Spinal cord (tissue), 10 donors: ENCODE measurements at places on chromosomes 3 and 15. TPM values are rescaled to one million over a fixed set of nuclear protein-coding genes. Genes with fewer than 3 reads are reported as not detected.
A peak's percentile ranks its signal among the peaks of the same experiment; 100 is the strongest.

GRCh38 chr15:26232691-26233090 lies 369.6 kb upstream of the ATP10A start:
- H3K27me3 ChIP-seq, result no peaks in the 10 kb centered on the region
- H3K4me3 ChIP-seq, result no peak overlapping the region
- no peaks in the 10 kb centered on the region for H3K36me3 ChIP-seq
- H3K27ac ChIP-seq, result no peak overlapping the region

DNA sequence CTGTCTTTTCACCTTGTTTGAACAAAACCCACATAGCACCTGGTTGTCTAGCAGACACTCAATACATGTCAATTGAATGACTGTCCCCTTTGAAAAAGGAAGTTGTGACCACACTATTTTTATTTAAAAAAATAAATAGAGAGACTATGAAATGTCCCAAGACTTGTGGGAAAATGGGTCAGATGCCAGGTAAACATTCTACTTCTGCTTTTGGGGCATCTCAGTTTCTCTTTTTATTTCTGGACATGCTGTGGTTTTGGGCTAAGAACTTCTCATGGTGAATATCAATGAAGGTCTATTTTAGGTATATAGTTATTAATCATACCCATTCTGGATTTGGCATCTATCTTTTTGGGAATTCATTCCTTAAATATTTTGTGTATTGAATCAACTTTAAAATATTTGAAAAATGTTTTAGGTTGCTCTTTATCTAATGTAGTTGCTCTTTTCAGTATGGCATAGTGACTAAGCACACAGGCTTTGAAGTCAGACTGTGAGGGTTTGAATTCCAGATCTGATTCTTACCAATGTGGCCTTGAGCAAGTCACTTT lies 4.4 kb downstream of the TMEM45A start:
- H3K4me3 ChIP-seq, result no peak overlapping the region
- no peak for DNase-seq

Gene C3orf80
- total RNA-seq, result 3.9 TPM

DNA sequence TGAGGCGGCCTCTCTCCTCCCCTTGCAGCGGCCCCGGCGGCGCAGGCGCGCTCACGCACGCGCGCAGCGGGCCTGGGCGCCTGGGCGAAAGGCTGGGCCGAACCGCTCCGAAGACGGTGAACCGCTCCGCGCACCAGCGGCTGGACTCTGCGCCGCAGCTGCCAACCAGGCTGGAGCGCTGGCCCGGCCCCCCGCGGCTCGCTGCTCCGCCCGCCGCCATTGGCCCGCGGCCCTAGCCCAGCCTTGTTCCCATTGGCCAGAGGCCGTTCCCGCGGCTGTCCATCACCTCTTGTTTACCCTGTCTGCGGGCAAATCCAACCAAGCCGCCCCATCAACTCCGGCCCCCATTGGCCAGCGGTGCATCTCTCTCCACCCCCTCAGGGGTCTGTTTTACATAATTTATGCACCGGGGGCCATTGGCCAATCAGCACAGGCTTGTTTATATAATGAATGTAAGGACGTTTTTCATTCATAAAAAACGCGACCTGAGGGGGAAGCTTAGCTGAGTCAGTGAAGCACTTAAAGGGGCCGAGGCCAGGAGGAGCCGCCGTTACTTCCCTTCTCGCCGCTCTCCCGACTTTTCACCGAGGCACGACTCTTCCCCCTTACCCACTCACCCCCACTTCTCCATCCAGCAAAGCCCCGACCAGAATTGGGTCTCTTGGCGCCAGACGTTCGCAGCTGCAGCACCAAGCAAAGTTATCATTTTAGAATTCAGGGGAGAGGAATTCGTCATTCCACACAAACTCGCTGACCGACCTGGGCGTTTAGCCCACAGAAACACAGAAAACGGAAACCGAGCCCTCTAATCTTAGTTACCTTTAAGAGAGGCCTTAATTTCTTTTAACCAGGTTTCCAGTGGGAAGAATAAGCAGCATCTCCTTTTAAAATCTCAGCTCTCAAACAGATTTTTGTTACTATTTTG lies at the start of gene ETV5:
Gene ETV5 (minus strand): TSS at position 149 of the 925 bp plus-strand sequence. CDS start 3,221 bp downstream, outside the sequence.
- H3K27ac ChIP-seq, result peak within 1 kb of the TSS; percentile 84
- no peaks in the 10 kb centered on the region for H3K36me3 ChIP-seq
- DNase-seq, result peak; percentile 100
- H3K4me3 ChIP-seq, result peak within 1 kb of the TSS; percentile 70
- peaks cover 35% of the 10 kb centered on the region for H3K4me1 ChIP-seq
- peaks cover 19% of the 10 kb centered on the region for H3K27me3 ChIP-seq

- peaks cover 41% of the 10 kb centered on the region for H3K4me1 ChIP-seq
- peaks cover 10% of the 10 kb centered on the region for H3K27me3 ChIP-seq
- no peak for DNase-seq
- H3K36me3 ChIP-seq, result no peaks in the 10 kb centered on the region
- no peak overlapping the region for H3K27ac ChIP-seq
Observed at GRCh38 chr3:13078163-13078905, 5.1 kb upstream of the IQSEC1 start.

DNA sequence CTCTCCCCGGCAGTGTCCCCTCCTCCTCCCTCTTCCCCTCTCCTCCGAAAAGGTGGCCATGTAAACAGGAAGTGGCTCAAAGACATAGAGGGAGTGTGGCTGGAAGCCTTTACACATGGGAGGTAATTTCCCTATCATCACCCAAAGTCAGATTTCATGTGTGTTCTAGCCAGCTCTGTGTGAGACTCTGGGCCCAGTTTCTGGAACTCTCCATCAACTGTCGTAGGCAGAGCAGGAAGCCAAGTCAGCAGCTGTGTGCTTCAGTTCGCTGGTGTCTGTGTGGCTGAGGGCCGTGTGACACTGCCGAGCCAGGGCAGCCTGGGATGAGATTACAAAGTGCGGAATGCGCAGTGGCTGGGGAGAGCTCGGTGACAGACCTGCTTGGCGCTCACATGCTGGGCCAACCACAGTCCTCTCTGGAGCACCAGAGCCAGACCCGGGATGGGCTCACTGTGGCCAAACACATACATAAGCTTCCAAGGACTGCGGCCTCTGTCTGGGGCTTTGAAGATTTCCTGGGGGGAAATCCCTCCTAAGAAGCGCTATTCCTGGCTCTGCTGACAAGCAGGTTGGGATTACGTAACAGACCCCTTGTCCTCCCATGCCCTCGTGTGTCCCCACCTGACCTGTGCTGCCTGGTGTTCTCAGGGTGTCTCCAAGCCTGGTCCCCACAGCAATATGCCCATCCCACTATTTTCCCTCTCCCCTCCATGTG lies 50.7 kb downstream of the UMPS start:
- peaks cover 44% of the 10 kb centered on the region for H3K4me1 ChIP-seq
- H3K27me3 ChIP-seq, result no peaks in the 10 kb centered on the region

Gene SCN5A
- total RNA-seq, result 1.8 TPM

GRCh38 chr3:49279376-49279775 lies 2.3 kb upstream of the C3orf62 start:
- no peak overlapping the region for H3K4me3 ChIP-seq
- no peak overlapping the region for H3K27ac ChIP-seq
- no peak for DNase-seq
- peaks cover 18% of the 10 kb centered on the region for H3K4me1 ChIP-seq

DNA sequence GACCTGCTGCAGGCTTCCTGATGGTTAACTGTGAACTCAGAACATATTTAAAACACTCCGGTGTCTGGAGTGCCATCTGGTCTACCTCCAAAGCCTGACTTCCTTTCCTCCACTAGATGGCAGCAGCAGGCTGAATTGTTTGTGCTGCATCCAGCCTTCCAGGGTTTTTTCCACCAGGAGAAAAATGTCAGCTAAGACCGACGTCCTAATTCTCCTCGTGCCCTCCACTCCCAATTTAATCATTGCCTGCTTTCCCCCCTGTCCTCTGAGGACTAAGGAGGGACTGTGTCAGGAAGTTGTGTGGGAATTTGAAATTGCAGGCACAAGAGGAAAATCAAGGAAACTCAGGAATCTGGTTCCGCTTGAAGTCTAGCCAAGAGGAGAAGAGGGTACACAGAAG lies 165.2 kb upstream of the UMPS start:
- peak; percentile 81 for DNase-seq
- H3K4me3 ChIP-seq, result no peak overlapping the region
- no peak overlapping the region for H3K27ac ChIP-seq
- no peaks in the 10 kb centered on the region for H3K27me3 ChIP-seq
- H3K36me3 ChIP-seq, result peaks cover 22% of the 10 kb centered on the region

DNA sequence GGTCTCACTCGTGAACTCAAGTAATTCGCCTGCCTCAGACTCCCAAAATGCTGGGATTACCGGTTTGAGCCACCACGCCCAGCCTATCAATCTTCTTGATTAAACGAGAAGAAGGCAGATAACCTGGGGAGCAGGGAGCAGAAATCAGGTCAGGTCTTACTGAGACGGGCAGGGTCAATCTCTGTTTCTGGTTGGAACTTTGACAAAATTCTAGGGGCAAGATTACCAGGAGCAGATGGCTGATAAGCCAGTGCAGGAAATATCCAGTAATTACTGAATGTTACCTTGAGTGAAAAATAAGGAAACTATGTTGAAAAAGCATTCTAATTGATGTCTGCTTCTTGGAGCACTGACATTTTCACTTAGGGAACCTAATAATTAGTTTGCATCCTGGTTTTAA lies 24.4 kb upstream of the GOLM2 start:
- no peaks in the 10 kb centered on the region for H3K4me1 ChIP-seq
- H3K27me3 ChIP-seq, result no peaks in the 10 kb centered on the region
- no peak overlapping the region for H3K4me3 ChIP-seq
- no peak overlapping the region for H3K27ac ChIP-seq

DNA sequence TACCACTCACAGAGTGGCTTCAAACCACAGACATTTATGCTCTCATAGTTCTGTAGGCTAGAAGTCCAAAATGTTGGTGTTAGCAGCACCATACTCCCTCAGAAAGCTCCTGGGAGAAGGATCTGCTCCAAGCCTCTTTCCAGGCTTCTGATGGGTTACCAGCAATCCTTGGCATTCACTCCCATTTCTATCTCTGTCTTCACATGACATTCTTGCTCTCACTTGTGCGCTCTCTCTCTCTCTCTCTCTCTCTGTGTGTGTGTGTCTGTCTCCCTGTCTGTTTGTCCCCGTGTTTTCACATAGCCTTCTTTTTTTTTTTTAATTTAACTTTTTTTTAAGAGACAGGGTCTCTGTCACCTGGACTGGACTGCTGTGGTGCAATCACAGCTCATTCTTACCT lies 26.3 kb downstream of the CDAN1 start:
- no peak overlapping the region for H3K27ac ChIP-seq
- no peaks in the 10 kb centered on the region for H3K27me3 ChIP-seq
- H3K4me3 ChIP-seq, result no peak overlapping the region
- no peak for DNase-seq
- no peaks in the 10 kb centered on the region for H3K36me3 ChIP-seq

GRCh38 chr3:42680271-42680670 lies 5.1 kb upstream of the KLHL40 start:
- H3K4me3 ChIP-seq, result no peak overlapping the region
- no peaks in the 10 kb centered on the region for H3K4me1 ChIP-seq
- H3K27ac ChIP-seq, result no peak overlapping the region
- H3K27me3 ChIP-seq, result peaks cover 4% of the 10 kb centered on the region
- DNase-seq, result no peak
- H3K36me3 ChIP-seq, result no peaks in the 10 kb centered on the region

Gene SLC12A8
- 4.2 TPM for total RNA-seq

DNA sequence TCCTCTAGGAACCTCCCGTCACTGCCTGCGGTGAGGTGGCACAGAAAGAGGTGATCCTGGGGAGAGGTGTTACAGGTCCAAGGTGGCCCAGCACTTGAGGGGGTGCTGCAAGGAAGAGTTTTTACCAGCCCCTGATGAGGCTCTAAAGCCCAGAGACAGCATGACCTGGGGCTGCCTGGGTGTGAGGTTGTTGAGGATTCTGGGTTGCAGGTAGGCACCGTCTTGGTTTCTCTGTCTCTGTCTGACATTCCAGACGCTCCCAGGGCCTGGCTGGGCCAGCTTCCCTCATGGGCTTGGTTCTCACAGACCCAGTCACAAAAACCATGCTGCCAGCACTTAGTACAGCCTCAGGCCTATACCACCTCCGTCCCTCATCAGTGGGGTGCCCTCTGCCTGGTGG lies 31.1 kb downstream of the DNAJB8 start:
- no peak overlapping the region for H3K4me3 ChIP-seq
- H3K36me3 ChIP-seq, result no peaks in the 10 kb centered on the region
- peaks cover 23% of the 10 kb centered on the region for H3K27me3 ChIP-seq
- no peak for DNase-seq
- peaks cover 15% of the 10 kb centered on the region for H3K4me1 ChIP-seq
- H3K27ac ChIP-seq, result no peak overlapping the region

GRCh38 chr3:78937475-78937874 lies 830.3 kb downstream of the ROBO1 start:
- no peaks in the 10 kb centered on the region for H3K36me3 ChIP-seq
- no peaks in the 10 kb centered on the region for H3K27me3 ChIP-seq
- no peak overlapping the region for H3K27ac ChIP-seq
- DNase-seq, result no peak

- no peak for DNase-seq
- H3K27ac ChIP-seq, result no peak overlapping the region
- H3K4me3 ChIP-seq, result no peak overlapping the region
- H3K27me3 ChIP-seq, result no peaks in the 10 kb centered on the region
- H3K36me3 ChIP-seq, result peaks cover 51% of the 10 kb centered on the region
Observed at GRCh38 chr3:49024449-49024848, 2.5 kb downstream of the NDUFAF3 start.

Gene KBTBD12
- 1.8 TPM for total RNA-seq

DNA sequence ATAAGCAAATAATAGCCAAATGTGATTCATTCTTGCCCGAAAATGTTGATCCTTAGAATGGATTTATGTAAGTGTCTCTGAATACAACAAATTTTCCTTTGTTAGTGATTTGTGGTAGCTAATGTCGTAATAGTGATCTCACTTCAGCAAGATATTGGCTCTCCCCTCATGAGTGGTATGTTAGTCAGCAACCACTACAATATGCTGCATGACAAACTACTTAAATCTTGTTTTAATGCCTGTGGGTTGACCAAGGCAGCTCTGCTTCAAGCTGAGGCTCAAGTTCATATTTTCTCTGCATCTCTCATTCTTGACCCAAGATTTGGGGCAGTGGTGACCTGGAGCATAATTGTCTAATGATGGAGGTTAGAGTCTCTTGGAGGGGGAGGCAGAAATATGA lies 49.8 kb upstream of the GALNT15 start:
- peaks cover 7% of the 10 kb centered on the region for H3K4me1 ChIP-seq
- no peak for DNase-seq
- no peak overlapping the region for H3K4me3 ChIP-seq
- no peak overlapping the region for H3K27ac ChIP-seq
- H3K36me3 ChIP-seq, result no peaks in the 10 kb centered on the region
- H3K27me3 ChIP-seq, result no peaks in the 10 kb centered on the region

- peaks cover 4% of the 10 kb centered on the region for H3K27me3 ChIP-seq
- H3K27ac ChIP-seq, result no peak overlapping the region
- no peak for DNase-seq
- peaks cover 16% of the 10 kb centered on the region for H3K4me1 ChIP-seq
- no peak overlapping the region for H3K4me3 ChIP-seq
Observed at GRCh38 chr15:78390826-78391225, 47.2 kb upstream of the IREB2 start.

- H3K27me3 ChIP-seq, result no peaks in the 10 kb centered on the region
- H3K4me3 ChIP-seq, result no peak overlapping the region
- H3K4me1 ChIP-seq, result peaks cover 71% of the 10 kb centered on the region
- peaks cover 7% of the 10 kb centered on the region for H3K36me3 ChIP-seq
Observed at GRCh38 chr3:128282380-128283196, 129.3 kb downstream of the EEFSEC start.

DNA sequence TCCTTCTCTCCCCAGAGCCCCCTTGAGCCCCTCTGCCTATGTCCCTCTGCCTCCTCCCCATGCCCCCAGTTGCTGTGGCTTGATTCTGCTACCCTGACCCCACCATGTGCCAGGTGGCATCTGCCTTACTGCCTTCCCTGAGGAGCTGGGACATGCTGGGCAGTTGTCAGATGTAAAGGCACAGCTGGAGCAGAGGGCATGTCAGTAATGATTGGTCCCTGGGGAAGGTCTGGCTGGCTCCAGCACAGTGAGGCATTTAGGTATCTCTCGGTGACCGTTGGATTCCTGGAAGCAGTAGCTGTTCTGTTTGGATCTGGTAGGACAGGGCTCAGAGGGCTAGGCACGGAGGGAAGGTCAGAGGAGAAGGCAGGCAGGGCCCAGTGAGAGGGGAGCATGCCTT lies 3.5 kb upstream of the PPCDC start:
- H3K4me3 ChIP-seq, result no peak overlapping the region
- H3K27me3 ChIP-seq, result no peaks in the 10 kb centered on the region
- peaks cover 56% of the 10 kb centered on the region for H3K36me3 ChIP-seq
